CD4-positive, alpha-beta T cell treated with Interleukin-6 for 4 hours (primary cell): ENCODE measurements at places on chromosomes 3 and 15.

GRCh38 chr3:191329654-191330529 is at the start of gene UTS2B:
TSS of gene UTS2B (minus strand) at chr3:191330526. CDS start at chr3:191282189, 48,337 bp downstream.
- peak; percentile 6 for DNase-seq

DNA sequence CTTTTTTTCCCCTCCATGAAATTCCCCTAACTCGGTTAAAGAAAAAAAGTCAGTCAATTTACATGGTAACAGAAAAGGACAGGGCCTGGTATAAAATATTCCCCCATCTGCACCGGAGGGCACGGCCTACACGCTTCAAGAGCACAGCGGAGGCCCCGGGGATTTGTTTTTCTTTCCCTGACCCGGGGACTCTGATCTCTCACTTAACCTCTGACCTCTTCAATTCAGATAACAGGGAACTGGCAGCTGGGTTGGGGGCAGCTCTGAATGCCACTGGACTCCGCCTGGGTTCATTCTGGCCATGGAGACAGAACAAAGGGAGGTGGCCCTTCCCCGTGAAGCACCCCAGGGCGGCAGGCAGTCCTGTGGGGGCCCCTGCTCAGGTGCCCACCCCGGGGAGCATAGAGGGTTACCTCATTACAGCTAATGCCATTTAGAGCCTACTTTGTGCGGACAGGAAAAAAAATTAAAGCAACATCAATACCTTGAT is 257.5 kb downstream of the SHQ1 start:
- DNase-seq = no peak

- DNase-seq = no peak
Measured at GRCh38 chr15:45089712-45090373, 24.1 kb downstream of the DUOX2 start.

DNA sequence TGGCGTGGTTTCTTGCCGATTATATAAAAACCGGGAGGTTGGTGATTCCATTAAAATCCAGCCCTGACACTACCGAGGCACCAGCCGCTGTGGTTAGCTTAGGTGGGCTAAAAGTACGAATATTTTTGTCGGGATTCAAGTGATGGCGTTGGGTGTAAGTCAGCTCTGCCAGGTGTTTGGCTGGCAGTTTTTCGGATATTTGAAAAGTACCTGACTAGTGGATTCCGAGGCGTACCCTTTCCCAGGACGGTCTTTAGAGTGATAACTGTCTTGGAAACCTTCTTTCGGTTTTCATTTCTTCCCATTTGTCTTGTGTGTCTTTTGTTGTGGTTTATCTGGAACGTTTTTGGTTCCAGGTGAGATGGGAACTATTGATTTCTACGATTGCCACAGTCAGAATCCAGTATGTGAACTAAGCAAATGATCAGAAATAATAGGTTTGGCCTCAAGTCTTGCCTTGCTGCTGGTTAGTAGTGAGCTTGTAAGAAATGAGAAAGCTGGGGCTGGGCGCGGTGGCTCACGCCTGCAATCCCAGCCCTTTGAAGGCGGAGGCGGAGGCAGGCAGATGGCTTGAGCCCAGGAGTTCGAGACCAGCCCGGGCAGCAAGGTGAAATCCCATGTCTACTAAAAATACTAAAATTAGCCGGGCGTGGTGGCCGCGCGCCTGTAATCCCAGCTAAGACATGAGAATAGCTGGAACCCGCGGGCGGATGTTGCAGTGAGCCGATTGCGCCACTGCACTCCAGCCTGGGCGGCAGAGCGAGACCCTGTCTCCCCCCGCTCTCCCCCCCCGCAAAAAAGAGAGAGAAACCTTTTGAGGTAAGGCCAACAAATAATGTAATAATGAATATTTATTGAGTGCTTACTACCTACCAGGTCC is 1.4 kb downstream of the FYTTD1 start:
- peak; percentile 37 for DNase-seq

- peak; percentile 56 for DNase-seq
Measured at GRCh38 chr3:50256978-50257890, 11.7 kb upstream of the SEMA3B start.

GRCh38 chr3:4887177-4887576 is 92.1 kb upstream of the BHLHE40 start:
- no peak for DNase-seq

- DNase-seq = no peak
Measured at GRCh38 chr3:165521131-165521871, 315.9 kb downstream of the BCHE start.

DNA sequence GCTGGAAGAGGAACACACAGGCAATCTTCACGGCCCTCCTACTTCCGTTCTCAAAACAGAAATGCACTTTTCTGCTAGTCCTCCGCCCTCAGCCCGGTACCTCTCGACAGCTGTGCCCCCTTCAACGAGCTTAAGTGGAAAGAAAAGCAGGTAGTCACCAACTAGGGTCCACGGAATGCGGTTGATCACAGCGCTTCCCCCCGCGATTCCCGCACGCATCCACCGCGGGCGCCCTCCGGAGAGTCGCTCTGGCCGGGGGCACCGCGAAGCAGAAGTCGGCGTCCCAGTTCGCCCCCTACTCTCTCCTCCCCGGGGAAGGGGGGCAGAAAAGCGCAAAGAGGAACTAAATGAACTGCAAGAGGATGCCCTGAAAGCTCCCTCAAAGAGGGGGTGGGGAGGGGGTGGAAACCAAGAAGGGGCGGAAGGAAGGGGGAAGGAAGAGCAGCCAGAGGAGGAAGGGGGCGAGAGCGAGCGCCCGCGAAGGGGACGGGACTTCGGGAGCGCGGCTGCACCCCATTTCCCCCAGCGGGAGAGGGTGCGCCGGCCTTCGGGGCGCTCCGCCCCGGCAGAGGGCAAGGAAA is 738 bp downstream of the ACAP2 start:
- DNase-seq = peak; percentile 65

DNA sequence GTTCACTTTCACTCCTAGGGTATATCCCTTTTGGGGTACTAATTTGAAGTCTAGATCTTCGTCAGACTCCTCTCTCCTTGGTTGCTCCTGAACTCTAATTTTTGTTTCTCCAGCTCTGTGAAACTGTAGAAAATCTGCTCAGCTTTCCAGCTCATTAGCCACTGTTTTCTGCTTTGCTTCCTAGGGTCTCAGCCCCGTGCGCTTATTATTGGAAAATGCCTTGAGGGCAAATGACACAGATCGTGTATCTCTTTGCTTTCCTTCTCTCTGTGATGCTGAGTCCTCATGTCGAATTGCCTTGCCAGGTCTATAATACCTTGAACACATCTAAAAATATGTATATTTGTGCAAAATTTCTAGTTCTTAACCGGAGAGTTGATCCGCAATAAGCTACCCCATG is 731.1 kb downstream of the EDEM1 start:
- DNase-seq = no peak

DNA sequence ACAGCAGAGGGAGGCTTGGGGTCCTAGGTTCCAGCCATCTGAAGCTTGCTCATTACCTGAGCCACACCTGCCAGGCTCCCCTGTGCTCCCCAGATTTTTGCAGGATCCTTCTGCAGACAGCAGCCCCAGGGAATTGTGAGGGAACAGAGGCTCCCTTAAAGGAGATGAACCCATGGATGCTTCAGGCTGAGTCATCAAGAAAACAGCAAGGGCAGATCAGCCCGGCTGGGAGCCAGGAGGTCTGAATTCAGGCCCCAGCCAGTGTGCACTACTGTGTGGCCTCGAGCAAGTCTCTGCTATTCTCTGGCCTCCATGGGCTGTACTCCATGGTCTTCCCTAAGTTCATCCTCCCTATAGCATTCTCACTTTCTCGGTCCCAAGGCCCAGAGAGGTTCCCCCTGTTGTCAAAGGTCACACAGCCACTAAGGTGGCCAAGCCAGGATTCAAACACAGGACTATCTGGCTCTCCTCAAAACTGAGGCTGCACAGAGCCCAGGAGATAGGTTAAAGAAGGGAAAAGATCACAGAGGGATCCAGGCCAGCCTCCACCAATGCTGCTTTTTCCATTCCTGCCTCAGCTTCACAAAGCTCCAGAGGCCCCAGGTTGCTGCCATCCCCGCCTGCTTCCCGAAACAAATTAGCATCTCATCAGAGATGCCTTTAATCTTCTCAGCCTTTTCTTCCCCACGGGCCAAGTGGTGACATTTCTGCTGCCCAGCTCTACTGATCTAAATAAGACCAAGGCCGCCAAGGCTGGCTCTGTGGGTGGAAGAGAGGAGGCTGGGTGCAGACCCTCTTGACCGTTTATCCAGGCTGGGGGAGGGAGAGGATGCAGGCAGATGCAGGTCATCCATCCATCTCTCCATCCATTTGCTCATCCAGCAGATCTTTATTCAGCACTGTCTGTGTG is 21.2 kb upstream of the GRIP2 start:
- DNase-seq = no peak

GRCh38 chr15:49435174-49435573 is 12.1 kb downstream of the FGF7 start:
- no peak for DNase-seq

- no peak for DNase-seq
Measured at GRCh38 chr3:100163787-100164186, 49.5 kb upstream of the FILIP1L start.
